ENCODE measurements at places on chromosomes 4 and X.

- peak; percentile 72 for DNase-seq
Measured at GRCh38 chr4:52721968-52722815, 29.0 kb downstream of the ERVMER34-1 start.

GRCh38 chr4:165991325-165992180 is 118.5 kb downstream of the TLL1 start:
- DNase-seq = no peak

DNA sequence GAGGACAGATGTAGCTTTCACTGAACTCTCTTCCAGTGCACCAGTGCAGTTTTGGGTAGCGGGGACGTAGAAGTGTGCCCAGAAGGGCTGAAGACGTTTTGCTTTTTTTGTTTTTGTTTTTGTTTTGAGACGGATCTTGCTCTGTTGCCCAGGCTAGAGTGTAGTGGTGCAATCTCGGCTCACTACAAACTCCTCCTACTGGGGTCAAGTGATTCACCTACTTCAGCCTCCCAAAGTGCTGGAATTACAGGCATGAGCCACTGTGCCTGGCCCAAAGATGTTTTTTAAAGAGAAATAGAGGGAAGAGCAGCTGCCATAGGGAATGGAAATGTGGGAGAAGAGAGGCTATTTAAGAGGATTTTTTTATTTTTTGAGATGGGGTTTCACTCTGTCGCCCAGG is 74.4 kb upstream of the ACSL1 start:
- DNase-seq = no peak

DNA sequence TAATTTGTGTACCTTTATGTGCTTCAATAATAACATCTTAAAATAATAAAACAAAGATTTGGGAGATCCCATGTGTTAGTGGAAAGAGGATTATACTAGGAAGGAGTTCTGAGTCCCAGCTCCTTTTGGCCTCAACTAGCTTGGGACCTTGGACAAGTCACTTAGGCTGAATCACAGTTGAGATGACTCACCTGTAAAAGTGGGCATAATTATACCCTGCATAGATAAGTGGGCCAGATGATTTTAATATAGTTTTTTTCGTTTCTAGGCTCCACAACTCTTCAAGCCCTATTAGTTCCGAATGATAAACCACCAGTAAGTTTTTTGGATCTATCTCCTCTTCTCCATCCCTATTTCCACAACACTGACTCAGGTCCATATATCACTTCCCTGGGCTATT is 131.8 kb downstream of the ENOX2 start:
- DNase-seq = no peak

DNA sequence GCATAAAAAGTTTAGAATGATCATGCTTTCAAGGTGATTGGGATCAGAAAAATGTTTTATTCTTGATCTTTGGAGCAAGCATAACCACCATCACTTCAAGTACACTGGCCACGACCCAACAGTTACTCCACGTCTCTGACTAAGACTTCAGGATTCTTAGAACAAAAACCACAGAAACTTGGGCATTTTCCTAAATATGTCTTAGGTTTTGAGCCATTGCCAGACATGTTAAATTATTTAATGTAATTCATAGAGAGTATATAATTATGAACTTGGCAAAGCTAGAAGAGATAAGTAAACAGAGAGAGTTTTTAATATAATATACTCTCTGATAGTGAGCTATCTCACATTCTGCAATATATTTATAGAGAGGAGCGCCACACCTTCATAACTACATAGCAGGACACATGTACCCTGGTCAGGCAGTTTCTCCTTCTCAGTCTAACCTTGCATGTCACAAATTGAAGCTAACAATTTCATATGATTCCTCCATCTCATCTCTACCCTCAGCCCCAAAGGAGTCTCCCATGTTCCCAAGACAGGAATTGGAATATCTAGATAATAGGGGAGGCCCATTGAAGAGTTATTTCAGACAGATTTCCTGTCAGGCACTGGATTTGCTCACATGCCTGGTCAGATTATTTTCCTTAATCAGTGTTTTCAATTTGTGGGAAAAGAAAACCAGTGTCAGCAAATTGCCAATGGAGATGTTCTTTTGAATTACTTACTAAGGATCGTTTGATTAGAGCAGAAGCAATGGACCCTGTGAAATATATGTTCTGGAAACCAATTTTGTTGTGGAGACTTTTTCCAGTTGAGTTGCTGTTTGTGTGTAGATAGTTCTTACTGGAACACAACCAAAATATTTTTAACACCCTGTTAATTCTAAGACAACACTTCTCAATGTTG is 61.7 kb upstream of the GUCY1A1 start:
- no peak for DNase-seq

- no peak for DNase-seq
Measured at GRCh38 chr4:17770845-17771244, 10.6 kb downstream of the FAM184B start.

GRCh38 chr4:148068065-148068911 is 336.4 kb downstream of the ARHGAP10 start:
- no peak for DNase-seq

DNA sequence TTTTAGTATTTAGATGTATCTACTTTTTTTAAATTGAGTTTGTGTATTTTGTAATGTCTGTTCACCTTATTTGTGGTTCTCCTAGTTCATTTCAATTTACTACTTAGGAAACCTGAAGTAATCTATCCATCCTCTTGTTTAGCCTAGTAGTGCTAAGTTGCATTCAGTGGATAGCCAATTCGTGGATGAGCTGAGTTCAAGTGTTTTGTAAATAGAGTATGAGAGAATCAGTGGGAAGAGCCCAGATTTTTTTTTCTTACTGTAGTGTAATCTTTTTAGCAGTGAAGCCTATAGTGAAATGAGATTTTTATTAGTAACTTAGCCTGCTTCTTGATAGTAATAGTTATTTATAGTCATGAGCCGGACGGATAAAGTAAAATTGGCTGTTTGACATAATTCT is 21.7 kb downstream of the STAG2 start:
- DNase-seq = no peak

DNA sequence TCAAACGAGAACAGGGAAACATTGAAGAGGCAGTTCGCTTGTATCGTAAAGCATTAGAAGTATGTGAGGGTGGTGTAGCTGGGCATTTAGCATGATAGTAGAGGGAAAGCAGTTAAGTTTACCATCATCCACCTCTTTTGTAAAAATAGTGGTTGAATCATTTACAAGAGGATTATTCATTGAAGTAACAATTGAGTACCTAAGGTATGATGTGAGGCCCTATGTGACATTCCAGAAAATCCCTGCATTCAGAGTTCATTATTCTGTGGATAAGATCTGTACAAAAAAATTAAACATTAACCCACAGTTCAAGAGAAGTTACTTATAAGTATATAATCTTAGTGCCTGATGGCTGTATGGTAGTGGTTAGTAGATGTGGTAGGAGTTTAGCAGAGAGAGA is 22.2 kb upstream of the GCNA start:
- no peak for DNase-seq

DNA sequence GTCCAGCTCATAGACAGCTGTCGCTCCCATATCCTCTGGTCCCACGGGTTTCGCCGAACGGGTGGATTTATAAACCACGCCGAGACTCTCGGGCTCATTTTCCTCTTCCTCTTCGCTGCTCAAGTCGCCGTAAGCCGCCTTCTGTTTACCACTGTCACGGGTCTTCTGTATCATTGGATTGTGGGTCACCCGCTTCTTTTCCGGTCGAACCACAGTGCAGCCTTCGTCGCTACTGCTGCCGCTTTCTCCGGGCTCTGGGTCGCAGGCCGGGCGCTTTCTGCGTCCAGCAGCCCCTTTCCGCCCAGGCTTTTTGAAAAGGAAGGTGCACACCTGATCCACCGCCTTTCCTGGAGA is 311 bp downstream of the RNF113A start:
- DNase-seq = no peak

DNA sequence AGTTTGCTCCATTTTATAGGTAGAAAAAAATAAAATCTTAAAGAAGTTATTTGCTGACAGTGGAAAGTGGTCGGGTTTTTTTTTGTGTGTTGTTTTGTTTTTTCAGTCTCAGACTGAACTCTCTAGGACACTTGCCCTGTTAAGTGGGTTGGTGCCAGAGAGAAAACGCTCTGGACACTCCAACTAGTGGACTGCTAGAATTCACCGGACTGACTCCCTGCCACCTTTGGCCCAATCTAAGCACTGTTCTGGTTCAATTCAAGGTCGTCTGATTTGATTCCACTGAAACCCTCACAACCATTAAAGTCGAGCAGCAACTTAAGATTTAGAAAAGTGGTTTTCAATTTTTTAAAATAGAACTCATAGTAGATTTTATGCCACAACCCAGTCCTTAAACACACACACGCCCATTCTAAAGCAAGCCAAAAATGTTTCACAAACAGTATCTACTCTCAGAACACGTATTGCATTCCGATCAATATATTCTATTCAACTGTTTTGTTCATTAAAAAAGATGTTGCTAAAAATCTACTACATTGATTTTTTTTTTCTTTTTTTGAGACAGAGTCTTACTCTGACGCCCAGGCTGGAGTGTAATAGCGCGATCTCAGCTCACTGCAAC is 27.3 kb downstream of the RWDD4 start:
- no peak for DNase-seq

DNA sequence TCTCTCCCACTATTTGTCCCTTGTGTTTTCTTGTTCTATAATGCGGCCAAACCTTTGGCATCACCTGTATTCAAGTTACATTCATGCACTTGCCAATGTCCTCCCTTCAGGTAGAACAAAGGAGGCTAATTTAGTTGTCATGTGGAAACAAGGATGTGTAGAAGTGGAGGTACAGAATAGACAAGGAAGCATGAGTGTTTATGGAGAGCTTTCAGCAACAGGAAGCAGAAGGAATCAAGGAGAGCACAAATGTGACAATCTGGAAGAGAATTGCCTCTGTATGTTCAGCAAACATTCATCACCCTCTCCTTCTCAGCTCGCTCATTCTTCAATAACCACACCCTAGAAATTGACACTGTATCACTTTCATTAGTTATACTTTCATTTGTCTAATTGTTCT is 103.4 kb downstream of the SLC7A11 start:
- DNase-seq = no peak

GRCh38 chrX:56554870-56555269 is 8.6 kb upstream of the UBQLN2 start:
- DNase-seq = no peak

GRCh38 chr4:148118633-148119032 is 323.6 kb downstream of the NR3C2 start:
- DNase-seq = no peak

- DNase-seq = no peak
Measured at GRCh38 chr4:139768366-139768765, 102.7 kb downstream of the MGST2 start.

- no peak for DNase-seq
Measured at GRCh38 chr4:24668956-24669355, 84.6 kb upstream of the DHX15 start.

DNA sequence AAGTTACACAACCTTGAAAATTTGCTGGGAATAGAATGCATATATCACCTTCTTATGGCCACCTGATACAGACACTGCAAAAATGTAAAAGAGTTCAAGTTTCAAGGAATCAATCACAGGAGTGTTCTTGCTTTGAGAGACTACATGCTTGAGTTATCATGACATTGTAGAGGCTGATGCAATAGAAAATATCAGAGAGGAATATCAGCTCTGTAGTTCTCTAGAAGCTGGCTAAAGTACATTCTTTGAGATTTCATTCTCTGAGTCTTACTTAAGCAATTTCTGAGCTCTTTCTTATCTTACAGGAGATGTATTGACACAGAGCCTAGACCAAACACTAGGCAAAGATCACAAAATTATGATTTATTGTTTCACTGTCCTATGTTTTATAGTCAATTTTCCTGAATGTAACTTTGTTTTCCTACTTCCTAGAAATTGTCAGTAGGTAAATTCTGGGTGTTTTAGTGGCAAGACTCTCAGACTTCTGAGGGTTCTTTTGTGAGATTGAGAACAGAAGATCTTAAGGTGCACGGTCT is 152.1 kb upstream of the HPGD start:
- DNase-seq = no peak

DNA sequence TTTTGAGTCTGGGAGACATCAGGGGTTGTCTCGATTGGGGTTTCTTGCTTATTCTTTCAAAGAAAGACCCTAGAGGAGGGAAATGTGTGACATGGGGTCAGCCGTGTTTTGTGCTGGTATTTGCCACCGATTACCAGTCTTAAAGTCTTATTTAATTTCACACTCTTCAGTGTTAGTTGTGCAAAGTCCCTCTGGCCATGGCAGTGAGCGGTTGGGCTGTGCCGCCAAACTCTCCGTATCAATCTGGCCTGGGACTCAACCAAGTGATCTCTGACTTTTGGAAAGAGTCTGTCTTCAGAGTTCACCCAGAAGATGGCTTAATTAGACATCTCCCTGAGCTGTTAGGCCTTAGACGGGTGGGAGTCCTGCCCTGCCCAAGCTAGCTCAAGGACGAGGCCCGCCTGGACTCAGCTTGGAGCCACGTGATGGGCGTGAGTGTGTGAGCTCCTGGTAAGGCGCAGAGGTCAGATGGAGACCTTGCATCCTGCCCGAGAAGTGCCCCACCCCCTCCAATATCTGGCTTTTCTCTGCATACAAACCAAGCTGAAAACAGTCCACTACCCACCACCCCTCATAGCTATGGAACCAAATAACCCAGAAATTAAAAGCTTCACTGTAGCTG is 3.8 kb upstream of the PITX2 start:
- no peak for DNase-seq

- DNase-seq = no peak
Measured at GRCh38 chrX:103817502-103817901, 14.6 kb downstream of the RAB9B start.

DNA sequence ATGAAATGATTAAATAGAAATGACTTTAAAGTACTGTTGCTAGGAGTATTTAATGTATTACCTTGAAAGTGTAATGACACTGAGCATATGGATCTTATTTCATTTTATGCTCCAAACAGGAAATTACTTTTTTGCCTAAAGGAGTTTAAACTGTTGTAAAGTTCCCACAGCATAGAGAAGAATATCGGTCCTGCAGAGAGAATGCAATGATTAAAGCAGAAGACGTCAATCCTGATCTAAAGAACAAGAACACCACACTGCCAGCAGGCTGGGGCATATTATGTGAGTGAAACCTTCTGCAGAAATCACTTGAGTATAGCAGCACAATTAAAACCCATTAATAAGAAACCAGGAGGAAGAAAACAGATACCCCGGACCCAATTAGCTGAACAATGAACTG is 72.8 kb upstream of the CAMK2D start:
- DNase-seq = no peak

- no peak for DNase-seq
Measured at GRCh38 chr4:41963105-41963504, 18.5 kb upstream of the DCAF4L1 start.

- DNase-seq = no peak
Measured at GRCh38 chrX:57282568-57282967, 3.9 kb upstream of the FAAH2 start.

- DNase-seq = no peak
Measured at GRCh38 chr4:48742412-48742811, 37.7 kb downstream of the FRYL start.
